ENCODE measurements at places on chromosomes 1 and 21.

DNA sequence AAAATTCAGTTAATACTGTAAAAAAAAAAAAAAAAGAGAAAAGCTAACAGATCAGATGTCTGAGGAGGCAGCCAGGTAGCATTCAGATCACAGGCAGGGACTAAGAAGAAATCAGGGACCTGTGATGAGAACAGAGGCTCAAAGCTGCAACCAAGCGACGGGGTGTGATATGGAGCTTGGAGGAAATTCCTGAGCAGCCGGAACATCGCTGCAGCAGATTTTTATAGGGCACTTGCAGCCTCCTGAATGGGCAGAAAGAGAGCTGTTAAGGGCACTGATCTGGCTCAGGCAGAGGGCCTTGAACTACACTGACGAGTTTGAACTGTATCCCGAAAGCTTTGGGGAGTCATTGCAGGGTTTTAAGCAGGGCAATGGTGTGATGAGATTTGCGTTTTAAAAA is 315.4 kb downstream of the ADGRL2 start:
- DNase-seq: no peak

- no peak for DNase-seq
Measured at GRCh38 chr1:200147094-200147493, 119.6 kb downstream of the NR5A2 start.

DNA sequence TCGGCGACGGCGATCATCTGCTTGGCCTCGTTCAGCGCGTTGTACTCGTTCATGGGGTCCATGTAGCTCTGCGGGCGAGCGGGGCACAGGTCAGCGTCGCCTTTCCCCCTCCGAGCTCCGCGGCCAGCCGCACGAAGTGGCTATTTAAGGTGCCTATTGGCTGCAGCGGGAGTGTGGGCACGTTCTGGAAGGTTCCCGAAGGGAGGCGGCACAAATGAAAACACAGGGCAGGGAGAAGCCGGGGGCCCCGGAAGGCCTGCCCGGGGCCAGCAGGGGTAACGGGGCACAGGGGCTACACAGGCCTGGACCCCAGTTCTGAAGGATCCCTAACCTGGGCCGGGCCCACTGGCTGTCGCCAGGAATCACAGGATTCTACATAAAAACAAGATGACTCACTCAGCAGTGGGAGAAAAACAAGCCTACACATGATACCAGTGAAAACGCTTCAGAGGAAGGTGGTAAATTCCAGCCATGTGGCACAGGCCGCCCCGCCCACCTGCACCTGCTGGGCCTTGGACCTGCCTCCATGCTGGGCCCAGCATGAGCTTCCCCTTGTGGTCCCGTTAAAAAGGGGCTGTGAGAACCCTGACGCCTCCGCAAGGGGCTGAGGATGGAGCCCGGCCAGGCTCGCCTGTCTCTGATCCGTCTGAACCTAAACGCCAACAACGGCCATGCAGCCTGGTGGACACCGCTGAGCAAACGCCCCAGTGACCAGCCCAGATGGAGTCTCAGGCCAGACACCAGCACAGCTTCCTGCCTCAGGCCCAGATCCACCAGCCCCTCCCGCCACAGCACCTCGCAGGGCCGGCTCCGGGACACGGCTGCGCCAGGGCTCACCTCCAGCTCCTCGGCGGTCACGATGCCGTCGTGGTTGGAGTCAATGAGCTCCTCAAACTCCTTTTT is 3.9 kb upstream of the TNFRSF4 start:
- no peak for DNase-seq

- no peak for DNase-seq
Measured at GRCh38 chr1:93419344-93419743, 28.6 kb upstream of the FNBP1L start.

- no peak for DNase-seq
Measured at GRCh38 chr1:110070671-110071242, at the start of gene ALX3. TSS of gene ALX3 (minus strand) at chr1:110070672. CDS start at chr1:110070612, 60 bp downstream.

GRCh38 chr1:214208460-214208859 is 72.5 kb upstream of the SMYD2 start:
- no peak for DNase-seq

GRCh38 chr21:38765056-38765455 is 40.7 kb upstream of the ETS2 start:
- DNase-seq: no peak

DNA sequence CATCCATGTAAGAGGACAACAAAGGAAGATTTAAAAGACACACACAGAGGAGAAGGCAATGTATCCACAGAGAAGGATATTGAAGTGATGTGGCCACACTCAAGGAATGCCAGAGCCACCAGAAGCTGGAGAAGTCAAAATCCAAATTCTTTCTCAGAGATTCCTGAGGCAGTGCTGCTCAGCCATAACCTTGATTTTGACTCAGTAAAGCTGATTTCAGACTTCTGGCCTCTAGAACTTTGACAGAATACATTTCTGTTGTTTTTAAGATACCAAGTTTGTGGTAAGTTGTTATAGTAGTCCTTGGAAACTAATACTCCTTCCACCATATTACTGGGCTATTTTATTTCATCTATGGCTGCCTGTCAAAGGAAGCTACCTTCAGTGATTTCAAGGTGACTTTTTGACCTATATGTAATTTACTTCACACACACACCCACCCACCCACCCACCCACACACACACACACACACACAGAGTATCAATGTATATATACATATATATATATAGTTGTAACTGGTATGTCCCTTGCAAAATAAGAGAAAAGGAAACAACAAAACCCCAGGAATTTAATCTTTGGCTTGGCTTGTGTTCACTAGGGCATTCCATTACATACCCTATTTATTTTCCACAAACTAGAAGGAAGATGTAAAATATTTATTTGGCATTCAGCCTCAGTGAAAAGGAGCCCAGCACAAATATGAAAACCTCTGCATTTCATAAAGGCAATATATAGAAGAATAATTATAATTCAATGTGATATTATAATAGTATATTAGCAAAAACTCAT is 142.1 kb upstream of the PTGFR start:
- no peak for DNase-seq

DNA sequence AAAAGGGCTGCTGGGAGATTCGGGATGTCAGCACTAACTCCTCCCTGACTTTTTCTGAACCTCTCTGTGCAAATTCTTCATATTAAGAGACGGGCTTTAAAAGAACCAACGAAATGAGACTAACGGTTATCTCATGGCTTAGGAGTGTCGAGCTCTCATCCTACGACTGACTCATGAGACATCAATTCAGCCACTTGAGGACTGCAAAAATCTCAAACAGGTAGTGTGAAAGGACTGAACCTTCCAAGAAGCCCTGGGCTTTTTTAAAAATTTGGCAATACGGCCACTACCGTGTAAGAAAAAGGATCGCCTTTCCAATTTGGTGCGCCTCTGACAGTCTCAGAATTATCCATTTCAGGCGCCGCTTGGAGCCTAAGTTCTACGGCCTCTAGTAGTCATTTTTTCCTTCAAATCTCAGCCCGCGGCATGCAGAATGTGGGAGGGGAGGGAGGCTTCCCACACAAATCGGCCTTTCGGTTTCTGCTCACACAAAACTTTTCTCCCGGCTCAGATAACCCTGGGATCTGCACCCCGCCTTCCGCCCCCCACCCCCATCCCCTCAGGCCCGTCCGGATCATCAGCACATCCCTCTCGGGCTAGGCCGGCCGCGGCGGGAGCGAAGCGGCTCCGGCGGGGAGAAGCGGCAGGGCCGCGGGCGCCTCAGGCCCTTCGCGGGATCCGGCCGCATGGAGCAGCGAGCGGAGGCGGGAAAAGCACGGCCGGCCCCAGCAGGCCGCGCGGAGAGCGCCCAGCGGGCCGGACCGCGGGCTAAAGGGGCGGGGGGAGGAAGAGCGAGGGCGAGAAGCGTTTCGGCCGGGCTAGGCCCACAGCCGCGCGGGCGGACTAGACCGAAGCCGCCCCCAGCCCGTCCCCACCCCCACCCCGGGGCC is 618 bp downstream of the HNRNPR start:
- peak; percentile 50 for DNase-seq

- DNase-seq: no peak
Measured at GRCh38 chr1:230352537-230352936, 73.6 kb downstream of the PGBD5 start.

- DNase-seq: no peak
Measured at GRCh38 chr1:84825161-84825560, 67.8 kb downstream of the LPAR3 start.

DNA sequence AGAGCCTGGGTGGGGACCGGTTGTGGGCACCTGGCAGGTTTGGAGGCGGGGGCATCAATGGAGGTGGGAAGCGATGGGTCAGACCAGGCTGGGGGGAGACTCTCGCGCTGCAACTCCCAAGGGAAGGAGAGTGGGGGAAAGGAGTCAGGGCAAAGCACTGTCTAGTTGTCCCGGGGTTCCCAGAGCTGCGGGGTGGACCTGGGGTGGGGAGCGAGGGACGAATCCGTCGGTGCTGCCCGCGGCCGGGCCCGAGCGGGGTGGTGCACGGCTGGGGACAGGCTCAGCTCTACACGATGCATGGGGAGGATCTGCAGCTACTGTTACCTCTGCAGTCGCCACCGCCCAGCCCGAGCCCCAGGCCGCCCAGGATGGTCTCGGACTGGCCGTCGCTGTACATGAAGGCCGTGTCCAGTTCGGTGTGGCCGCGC is 427 bp downstream of the AKR7A2 start:
- DNase-seq: no peak

DNA sequence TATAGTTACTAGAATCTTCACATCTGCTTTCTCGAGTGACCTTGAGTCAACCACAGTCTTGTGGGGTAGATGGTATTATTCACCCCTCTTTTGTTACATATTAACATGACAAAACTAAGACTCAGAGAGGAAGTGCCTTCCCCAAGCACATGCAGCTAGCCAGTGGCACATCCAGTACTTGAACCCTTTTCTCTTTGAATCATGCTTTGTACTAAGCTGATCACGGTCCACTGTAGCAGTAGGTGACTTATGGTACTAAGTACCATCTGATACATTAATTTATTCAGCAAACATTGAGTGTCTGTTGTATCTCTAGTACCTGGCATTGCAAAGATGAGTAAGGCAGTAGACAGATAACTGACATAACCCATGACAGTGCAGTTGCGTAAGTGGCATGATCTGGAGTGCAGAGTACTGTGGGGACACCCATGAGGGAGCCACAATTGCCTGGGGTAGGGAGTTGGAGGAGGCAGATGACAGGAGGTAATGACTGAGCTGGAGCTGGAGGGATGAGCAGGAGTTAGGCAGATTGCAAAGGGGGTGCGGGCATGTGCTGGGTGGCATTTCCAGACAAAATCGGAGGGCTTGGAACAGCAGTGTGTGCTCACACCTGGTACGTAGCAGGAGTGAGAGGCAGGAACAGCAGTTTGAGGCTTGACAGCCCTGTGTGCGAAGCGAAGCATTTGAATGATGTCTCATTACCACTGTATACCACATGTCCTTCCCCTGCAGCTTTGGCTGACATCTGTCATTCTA is 29.8 kb downstream of the UCK2 start:
- no peak for DNase-seq

GRCh38 chr1:224219612-224220059 is 36.6 kb downstream of the DEGS1 start:
- no peak for DNase-seq

DNA sequence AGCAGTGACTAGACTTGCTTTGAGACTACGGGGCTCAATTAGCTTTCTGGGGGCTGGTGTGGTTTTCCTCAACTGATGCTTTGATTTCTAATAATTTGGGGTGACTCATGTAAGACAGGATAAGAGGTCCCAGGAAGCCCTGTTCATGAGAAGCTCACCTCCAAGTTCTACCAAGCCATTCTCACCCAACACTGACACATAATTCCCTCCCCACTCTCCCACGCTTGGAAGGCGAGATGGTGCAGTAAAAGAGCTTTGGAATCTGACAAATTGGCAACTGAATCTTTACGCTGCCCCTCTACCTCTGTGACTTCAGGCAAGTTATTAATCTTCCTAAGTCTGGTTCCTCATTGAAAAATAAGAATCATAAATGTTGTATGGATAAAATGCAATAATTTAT is 299.1 kb upstream of the DUSP10 start:
- DNase-seq: no peak

DNA sequence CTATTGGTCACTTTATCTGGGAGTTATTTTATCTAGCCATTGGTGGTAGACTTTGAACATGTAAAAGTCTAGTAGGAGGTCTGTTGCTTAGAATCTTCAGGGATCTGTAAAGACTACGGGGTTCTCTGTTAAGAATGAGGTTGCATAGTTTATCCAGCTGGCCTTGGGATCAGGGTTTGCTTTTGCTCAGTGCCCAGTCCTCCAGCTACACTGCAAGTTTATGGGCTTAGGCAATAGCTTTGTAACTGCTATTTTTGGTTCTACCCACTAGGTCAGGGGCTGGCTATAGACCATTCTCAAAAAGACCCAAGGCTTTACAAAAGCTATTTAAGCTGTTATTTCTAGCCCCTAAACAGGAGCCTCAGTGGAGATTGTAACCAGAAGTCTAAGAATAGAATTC is 9.8 kb downstream of the SH3GLB1 start:
- no peak for DNase-seq

GRCh38 chr1:67833602-67833940 is 304 bp upstream of the GNG12 start:
- no peak for DNase-seq

- peak; percentile 29 for DNase-seq
Measured at GRCh38 chr1:75908717-75909152, 23.5 kb downstream of the ASB17 start.

GRCh38 chr1:65229754-65230339 is 79.5 kb upstream of the DNAJC6 start:
- no peak for DNase-seq

Measured in fibroblast of skin of left quadriceps (primary cell).